Adipocyte (in vitro differentiated cells): ENCODE measurements at places on chromosomes 1 and 21.

GRCh38 chr1:26166719-26167281, 2.0 kb downstream of the C1orf232 start:
- DNase-seq: no peak

DNA sequence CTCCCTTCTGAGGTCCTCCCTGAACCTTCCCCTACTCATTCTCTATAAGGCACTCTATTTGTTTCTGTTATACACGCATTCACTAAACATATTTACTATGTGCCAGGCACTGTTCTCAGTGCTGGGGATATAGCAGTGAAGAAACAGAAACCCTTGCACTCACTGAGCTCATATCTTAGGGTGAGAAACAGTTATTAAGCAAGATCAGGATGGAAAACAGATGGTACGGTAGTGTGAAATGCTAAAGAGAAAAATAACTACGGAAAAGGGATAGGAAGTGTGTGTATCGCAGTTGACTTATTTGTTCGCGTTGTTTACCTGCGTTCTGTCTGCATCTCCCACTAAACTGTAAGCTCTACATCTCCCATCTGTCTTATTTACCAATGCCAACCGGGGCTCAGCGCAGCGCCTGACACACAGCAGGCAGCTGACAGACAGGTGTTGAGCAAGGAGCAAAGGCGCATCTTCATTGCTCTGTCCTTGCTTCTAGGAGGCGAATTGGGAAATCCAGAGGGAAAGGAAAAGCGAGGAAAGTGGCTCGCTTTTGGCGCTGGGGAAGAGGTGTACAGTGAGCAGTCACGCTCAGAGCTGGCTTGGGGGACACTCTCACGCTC, 572 bp downstream of the CYB5RL start:
- peak; percentile 21 for DNase-seq

GRCh38 chr1:28326984-28327383, 1.9 kb upstream of the MED18 start:
- no peak for DNase-seq

DNA sequence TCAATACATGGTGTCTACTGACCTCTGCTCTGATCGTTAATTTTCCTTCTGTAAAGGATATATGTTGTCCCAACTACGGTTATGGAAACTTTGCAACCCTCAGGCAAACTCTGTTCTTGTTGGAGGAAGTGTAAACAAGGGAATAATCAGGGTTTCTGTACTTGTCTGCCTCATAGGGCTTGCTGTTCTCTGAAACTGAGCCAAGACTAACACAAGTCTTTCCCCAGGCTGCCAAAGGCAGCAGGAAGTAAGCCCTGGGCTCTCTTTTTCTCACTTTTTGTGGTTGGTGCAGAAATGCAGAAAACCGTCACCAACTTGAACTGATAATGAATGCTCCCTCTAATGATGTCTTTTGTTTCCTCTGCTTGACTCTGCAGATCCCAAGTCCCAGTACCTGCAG, 7.6 kb downstream of the CYP4X1 start:
- peak; percentile 18 for DNase-seq

DNA sequence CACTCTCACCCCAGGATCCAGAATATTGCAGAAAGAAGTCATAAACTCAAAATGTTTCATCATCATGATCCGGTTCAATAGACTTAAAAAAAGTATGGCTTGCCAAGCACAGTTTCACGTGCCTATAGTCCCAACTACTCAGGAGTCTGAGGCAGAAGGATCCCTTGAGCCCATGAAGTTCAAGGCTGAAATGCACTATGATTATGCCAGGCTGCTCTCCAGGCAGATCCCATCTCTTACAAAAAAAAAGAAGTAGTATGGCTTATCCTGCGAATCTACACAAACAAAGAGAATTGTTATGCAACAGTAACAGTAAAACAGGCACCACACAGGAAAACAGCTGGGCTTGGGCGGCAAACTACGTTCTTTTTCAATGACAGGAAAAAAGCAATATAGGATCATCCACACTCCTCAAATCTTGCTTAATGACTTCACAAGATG, 76.2 kb downstream of the EIF4G3 start:
- DNase-seq: no peak

GRCh38 chr1:16372535-16373285, 5.7 kb downstream of the SZRD1 start:
- peak; percentile 60 for DNase-seq

DNA sequence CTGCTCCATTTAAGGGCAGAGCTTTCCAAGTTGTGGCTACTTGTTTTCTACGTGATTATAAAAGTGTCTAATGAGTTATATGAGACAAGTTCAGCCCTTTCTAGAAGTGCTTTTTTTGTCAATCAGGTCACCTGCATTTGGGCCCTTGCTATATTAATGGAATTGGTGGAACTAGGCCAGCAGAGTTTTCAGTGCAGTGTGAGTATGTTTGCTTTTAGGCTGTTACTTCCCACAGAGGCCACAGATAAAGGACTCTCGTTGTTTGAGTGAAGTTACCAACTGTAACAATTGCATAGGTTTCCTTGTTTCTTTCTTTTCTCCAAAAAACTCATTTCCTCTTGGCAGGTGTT, 10.9 kb downstream of the SMAP2 start:
- DNase-seq: no peak

- DNase-seq: no peak
Observed at GRCh38 chr1:235873045-235873444, 6.3 kb upstream of the LYST start.

DNA sequence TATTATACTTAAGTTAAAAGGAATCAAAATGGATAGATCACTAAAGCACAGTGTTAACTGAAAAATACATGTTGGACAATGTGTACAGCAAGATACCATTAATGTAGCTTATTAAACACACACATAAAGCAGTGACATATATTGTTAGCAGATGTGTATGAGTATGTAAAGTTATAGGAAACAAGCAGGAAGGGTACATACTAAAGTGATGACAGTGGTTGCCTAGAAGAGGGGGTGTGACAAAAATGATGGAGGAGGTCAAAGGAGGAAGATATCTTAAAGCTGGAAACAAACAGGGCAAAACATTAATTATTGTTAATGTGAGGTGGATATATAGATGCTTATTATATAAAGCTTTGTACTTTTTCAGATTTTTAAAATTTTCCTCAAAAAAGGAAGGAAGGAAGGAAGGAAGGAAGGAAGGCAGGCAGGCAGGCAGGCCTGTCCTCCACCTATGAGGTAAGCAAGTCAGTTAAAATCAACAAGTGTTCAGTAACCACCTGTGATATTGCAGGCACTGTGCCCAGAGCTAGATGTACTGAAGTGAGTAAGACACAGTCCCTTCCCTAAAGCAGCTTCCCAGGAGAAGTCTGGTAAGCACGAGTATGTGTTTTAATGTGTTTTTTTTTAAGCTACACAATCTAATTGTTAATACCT, 252.9 kb upstream of the NR5A2 start:
- DNase-seq: no peak

DNA sequence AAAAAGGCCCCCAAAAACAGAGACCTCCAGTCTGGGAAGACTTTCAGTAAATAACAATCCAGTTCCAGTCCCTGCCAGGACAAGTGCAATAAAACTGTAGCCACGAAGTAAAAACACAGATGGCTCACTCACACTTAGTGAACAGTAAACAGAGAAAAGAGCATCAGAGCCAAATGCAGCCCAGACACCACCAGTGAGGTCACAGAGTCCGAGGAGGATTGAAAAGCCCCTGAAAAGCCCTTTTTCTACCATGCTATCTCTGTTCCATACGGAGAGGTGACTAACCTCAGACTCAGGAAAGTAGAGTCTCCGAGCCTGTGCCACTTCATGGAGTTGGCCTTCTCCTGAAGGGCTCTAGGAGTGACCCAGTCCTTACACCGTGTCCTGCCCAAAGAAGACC, 84.5 kb downstream of the COLGALT2 start:
- DNase-seq: no peak

DNA sequence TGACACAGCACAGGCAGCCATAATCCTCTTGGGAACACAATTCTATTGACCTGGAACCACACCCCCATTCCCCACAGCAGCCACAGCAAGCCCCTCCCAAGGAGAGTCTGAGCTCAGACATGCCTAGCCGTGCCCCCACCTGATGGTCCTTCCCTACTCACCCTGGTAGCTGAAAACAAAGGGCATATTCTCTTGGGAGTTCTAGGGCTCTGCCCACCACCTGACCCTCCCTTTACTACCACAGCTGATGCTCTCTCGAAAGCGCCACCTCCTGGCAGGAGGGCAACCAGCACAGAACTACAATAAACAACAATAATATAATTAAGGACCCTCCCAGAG, 184.8 kb upstream of the COA6 start:
- no peak for DNase-seq

GRCh38 chr1:53600561-53600960, 138.4 kb downstream of the GLIS1 start:
- no peak for DNase-seq

DNA sequence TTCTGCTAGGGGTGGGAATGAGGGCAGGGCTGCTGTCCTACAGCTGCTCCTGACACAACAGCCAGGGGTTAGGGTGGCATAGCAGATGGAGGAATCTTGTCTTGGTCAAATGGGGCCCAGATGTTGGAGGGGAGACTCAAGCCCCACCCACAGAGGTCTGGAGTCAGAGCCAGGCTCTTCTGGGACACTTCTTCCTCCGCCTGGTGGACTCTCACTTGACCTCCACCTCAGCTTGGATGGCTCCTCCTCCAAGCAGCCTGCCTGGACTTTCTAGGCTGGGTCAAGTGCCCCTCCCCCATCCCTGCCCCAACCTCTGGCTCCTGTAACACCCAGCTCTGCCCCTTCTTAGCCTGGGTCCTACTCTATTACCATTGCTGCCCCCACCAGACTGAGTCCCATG, 35.5 kb downstream of the EPHA2 start:
- no peak for DNase-seq

DNA sequence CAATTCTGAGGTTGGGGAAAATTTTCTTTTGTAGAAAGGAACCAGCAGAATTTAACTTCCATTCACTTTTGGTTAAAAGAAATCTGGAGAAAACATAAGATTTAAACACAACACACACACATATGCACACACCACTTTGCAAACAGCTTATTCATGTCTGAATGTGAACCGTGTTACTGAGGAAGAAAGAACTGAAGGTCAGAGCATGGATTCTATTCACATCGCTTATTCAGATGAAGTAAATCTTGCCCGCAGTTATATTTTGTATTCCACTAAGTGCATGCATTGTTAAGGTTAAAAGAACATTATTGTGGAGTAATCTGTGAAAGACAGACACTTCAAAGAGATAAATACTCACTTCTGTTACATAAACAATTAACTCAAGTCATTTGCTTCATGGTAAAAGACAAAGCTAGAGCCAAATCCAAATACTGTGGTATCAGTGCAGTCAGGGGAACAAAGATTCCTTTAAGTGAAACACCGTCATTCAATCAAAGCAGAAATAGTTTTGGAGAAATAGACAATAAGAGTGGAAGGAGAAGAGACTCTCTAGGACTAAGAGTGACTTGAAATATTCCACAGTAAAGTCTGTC, 82.0 kb downstream of the LRRC53 start:
- DNase-seq: no peak

DNA sequence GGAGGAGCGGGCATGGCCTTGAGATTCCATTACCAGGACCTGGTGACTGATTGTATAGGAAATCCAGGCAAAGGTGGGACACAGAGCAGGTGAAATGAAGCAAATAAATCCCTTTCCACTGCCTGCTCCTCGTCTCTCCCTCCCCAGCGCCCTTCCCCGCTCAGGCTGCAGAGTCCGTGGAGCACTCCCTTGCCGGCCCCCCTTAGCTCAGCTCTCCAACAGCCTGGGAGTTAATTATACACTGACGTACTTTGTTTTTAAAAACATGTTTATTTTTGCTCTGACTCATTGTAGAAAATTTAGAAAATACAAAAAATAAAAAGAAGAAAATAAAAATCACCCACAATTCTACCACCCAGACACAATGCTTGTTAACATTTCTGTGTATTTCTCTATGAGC, 61.7 kb downstream of the LGR6 start:
- DNase-seq: peak; percentile 40

- DNase-seq: peak; percentile 40
Observed at GRCh38 chr1:182974506-182975191, 21.7 kb upstream of the SHCBP1L start.

- no peak for DNase-seq
Observed at GRCh38 chr21:30227128-30227527, 11.2 kb upstream of the CLDN8 start.

GRCh38 chr1:50112193-50112592, 3.5 kb downstream of the ELAVL4 start:
- DNase-seq: no peak

DNA sequence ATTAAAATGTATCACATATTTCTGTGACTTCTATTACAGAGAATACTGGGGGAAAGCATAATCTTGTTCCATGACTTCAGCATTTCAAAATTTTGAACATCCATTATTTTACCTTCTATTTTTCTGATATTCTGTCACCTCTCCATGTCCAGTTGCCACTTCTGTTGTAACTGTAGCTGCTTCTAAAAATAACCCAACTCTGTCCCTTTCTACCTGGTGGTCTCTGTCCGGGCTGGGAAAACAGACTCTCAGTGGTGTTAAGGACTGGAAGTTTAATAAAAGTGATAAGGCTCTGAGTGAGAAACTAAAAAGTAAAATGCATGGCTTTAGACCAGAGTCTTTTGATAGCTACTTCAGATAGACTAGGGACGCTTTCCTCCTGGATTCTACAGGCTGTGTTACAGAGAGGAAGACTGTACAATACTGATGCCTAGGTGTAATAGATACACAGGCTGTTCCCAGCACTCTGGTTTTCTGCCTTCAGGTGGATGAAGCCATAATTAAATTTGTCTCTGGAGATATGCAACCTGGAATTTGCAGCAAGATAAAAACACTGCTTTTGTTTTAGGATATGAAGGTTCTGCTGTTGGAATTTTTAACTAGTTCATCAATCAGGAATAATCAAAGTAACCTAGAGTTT, 42.1 kb upstream of the SEC16B start:
- DNase-seq: no peak

- DNase-seq: no peak
Observed at GRCh38 chr1:243269461-243269801, 13.6 kb downstream of the SDCCAG8 start.
